Uterine smooth muscle cell (primary cell): ENCODE measurements at places on chromosomes 4 and X. TPM values are rescaled to one million over a fixed set of nuclear protein-coding genes. Genes with fewer than 3 reads are reported as not detected.

Gene RNF150
- 1.3 and 2.2 TPM in 2 replicates for total RNA-seq

Gene AKAP14
- total RNA-seq = not detected in 2 replicates

Gene PNMA6F
- total RNA-seq = not detected in 2 replicates

Gene ZNF141
- 12.9 and 13.9 TPM in 2 replicates for total RNA-seq

Gene GLUD2
- total RNA-seq = 1.2 and 2.0 TPM in 2 replicates

Gene RPS6KA6
- 14.6 and 17.0 TPM in 2 replicates for total RNA-seq

Gene LANCL3
- 0.11 and 0.12 TPM in 2 replicates for total RNA-seq

Gene AMBN
- not detected in 2 replicates for total RNA-seq

Gene TASL
- not detected in 2 replicates for total RNA-seq

Gene TKTL1
- total RNA-seq = not detected in 2 replicates

Gene CHRDL1
- 0.25 and 1.2 TPM in 2 replicates for total RNA-seq

Gene RPA4
- total RNA-seq = 1.00 and 1.7 TPM in 2 replicates

Gene CPZ
- 0.66 and 8.6 TPM in 2 replicates for total RNA-seq

Gene DUSP21
- not detected in 2 replicates for total RNA-seq

Gene ACE2
- total RNA-seq = not detected in 2 replicates

Gene KDR
- total RNA-seq = 0.75 and 0.77 TPM in 2 replicates

Gene FAM9C
- 0.12 TPM in 1 of 2 replicates, not detected in the other for total RNA-seq

Gene CT45A10
- not detected in 2 replicates for total RNA-seq

Gene FHL1
- 44.3 and 106 TPM in 2 replicates for total RNA-seq

Gene PAGE2
- total RNA-seq = not detected in 2 replicates

Gene INTU
- total RNA-seq = 5.5 and 8.1 TPM in 2 replicates

Gene BBS12
- total RNA-seq = 4.6 and 7.2 TPM in 2 replicates

Gene HSFX2
- not detected in 2 replicates for total RNA-seq

Gene TRAM1L1
- 3.2 and 4.6 TPM in 2 replicates for total RNA-seq

Gene TMEM31
- total RNA-seq = not detected in 2 replicates

Gene GATA1
- total RNA-seq = not detected in 2 replicates

Gene RASL11B
- total RNA-seq = 0.33 TPM in 1 of 2 replicates, not detected in the other

Gene FGFBP1
- not detected in 2 replicates for total RNA-seq

Gene SHOX
- total RNA-seq = not detected in 2 replicates

Gene GAGE10
- not detected in 2 replicates for total RNA-seq

Gene IL2
- total RNA-seq = not detected in 2 replicates

Gene ABCD1
- 9.6 and 11.0 TPM in 2 replicates for total RNA-seq

Gene MAGEB1
- not detected in 2 replicates for total RNA-seq

Gene CSAG3
- total RNA-seq = not detected in 2 replicates

Gene CXCL1
- total RNA-seq = 2.9 and 3.9 TPM in 2 replicates

Gene VGLL1
- not detected in 2 replicates for total RNA-seq

Gene PFKFB1
- total RNA-seq = 0.11 TPM in 1 of 2 replicates, not detected in the other

Gene SPACA5
- not detected in 2 replicates for total RNA-seq

Gene TMEM144
- total RNA-seq = 4.6 and 5.5 TPM in 2 replicates

Gene CABS1
- not detected in 2 replicates for total RNA-seq

Gene GPRASP1
- 4.1 and 8.6 TPM in 2 replicates for total RNA-seq

Gene CXCL11
- 0.22 TPM in 1 of 2 replicates, not detected in the other for total RNA-seq

Gene MAGEB16
- total RNA-seq = not detected in 2 replicates

Gene STBD1
- 7.2 and 7.6 TPM in 2 replicates for total RNA-seq

Gene TSPAN6
- 22.0 and 39.2 TPM in 2 replicates for total RNA-seq

Gene NRK
- 0.37 and 1.3 TPM in 2 replicates for total RNA-seq

Gene ARAF
- total RNA-seq = 12.1 and 12.3 TPM in 2 replicates

Gene MUC7
- not detected in 2 replicates for total RNA-seq
